COR-L47 (cell line): ENCODE measurements at places on chromosomes 2 and 18.

DNA sequence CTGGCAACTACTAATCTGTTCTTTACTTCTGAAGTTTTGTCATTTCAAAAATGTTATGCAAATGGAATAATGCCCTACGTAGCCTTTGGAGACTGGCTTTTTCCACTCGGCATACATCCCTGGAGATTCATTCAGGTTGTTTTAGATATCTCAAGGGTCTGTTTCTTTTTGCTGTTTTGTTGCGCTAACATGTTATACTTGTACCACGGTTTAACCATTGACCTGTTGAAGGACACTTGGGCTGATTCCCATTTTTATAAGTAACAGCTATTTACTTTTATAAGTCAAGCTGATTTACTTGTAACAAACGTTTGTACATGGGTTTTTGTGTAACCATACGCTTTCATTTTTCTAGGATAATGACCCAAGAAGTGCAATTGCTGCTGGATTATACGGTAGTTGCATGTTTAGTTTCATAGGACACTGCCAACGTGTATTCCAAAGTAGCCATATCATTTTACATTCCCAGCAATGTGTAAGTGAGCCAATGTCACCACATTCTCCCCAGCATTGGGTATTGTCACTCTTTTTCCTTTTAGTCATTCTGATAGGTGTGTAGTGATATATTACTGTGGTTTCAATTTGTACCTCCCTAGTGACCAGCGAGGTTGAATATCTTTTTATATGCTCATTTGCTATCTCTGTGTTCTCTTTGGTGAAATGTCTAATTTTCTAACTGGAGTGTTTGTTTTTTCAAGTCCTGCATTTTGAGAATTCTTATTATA, 36.5 kb upstream of the STAT4 start:
- no peak for DNase-seq

- DNase-seq = no peak
These were observed 83.9 kb downstream of the STPG4 start for GRCh38 chr2:47070920-47071824.

DNA sequence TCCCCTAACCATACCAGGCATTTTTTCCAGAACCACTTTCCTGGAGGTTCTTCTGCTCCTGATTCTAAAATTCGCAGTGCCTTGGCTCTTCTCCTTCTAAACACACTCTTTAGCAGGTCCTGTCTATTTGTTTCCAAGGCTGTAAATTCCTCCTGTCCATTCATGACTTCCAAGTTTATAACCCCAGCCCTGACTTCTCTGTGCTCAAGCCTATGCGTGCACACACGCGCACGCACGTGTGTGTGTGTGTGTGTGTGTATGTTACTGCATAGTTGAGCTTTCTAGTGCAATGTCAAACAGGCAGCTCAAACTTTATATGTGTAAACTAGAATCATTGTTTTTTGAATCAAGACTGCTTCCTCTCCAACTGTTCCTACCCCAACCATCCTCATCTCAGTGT, 337.7 kb downstream of the LRRTM1 start:
- DNase-seq = no peak

- DNase-seq = no peak
These were observed 83.2 kb downstream of the LTBP1 start for GRCh38 chr2:33029926-33030325.

DNA sequence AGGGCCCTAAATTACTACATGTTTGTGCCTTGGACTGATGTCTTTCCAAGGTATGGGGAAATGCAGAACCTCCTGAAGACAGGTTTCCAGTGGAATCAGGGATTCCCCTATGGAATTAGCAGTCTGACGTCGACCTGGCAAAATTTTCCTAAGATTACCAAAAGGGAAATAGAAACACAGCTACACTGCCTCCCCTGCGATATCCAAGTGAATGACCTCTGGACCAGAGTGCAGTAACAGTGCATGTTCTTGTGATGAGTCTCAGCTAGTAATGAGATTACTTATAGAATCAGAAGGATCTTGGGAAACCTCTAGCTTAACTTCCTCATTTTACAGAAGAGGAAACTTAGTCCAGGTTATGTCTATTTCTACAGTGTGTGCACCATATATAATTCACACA, 21.3 kb upstream of the CHST9 start:
- no peak for DNase-seq

GRCh38 chr2:176468457-176469113, 199.3 kb downstream of the MTX2 start:
- no peak for DNase-seq

DNA sequence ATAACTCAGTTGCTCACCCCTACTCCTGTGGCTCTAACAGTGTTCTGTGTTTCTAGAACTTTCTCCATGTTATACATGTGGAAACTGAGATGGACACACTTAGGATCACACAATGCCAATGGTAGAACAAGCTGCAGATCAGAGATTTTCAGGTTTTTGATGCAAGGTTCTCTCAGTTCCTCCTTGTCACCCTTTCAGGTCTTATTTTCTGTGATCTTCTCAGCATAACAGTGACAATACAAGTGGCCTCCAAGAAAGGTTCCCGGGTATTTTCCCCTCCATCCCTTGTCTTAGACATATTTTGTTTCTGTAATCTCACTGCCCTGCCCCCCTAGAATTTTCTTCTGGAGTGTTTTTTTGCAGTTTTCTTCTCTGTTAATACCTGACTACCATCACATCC, 6.2 kb upstream of the MGAT5 start:
- DNase-seq = no peak

GRCh38 chr18:25176518-25177042, 175.4 kb downstream of the ZNF521 start:
- no peak for DNase-seq

- DNase-seq = no peak
These were observed 60.8 kb downstream of the RBM43 start for GRCh38 chr2:151200844-151201243.
